ENCODE measurements at places on chromosomes 4 and X. TPM values are rescaled to one million over a fixed set of nuclear protein-coding genes. Genes with fewer than 3 reads are reported as not detected.

- no peak for DNase-seq
Measured at GRCh38 chrX:142096253-142096652, 108.8 kb downstream of the MAGEC2 start.

GRCh38 chr4:1295405-1296055, 5.8 kb downstream of the MAEA start:
- DNase-seq = no peak

DNA sequence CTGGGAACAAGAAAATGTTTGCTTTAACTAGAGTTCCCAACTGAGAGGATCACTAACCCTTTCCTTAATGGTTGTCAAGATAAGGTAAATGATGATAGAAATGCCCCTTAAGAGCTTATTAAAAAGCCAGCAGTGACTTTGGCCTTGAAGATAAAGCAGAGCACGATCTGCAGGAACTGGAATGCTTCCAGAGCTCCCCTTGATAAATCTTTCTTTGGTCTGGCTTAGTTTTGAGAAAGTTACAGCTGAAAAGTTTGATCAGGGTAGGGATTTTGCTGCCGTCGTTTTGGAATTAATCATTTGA, 64.0 kb downstream of the PTTG2 start:
- no peak for DNase-seq

GRCh38 chrX:43065978-43066377, 288.0 kb upstream of the PPP1R2C start:
- no peak for DNase-seq

The NDP gene
- total RNA-seq = not detected

The ATG4A gene
- total RNA-seq = 5.9 TPM

GRCh38 chrX:107708762-107709161, 66.8 kb downstream of the TSC22D3 start:
- DNase-seq = no peak

The MAGIX gene
- 9.8 TPM for total RNA-seq

The MAGEB4 gene
- total RNA-seq = not detected
